ENCODE measurements at places on chromosomes 3 and 15.

DNA sequence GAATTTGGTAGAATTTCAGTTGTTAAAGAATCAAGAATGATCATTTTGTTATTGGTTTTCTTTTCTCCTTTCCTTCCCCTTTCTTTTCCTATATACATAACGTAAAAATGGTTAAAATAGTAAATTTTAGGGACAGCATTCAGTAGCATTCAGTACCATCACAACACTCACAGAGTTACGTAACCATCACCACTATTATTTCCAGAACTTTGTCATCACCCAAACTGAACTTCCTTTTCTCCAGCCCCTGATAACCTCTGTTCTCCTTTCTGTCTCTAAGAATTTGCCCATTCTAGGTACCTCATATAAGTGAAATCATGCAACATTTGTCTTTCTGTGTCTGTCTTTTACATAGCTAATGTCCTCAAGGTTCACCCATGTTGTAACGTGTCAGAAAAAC is 165.3 kb downstream of the AKAP13 start:
- no peak for DNase-seq

GRCh38 chr15:96324940-96325540 is 5.5 kb upstream of the NR2F2 start:
- DNase-seq = peak; percentile 9

GRCh38 chr3:62622553-62623174 is 249.3 kb upstream of the FEZF2 start:
- peak; percentile 78 for DNase-seq

DNA sequence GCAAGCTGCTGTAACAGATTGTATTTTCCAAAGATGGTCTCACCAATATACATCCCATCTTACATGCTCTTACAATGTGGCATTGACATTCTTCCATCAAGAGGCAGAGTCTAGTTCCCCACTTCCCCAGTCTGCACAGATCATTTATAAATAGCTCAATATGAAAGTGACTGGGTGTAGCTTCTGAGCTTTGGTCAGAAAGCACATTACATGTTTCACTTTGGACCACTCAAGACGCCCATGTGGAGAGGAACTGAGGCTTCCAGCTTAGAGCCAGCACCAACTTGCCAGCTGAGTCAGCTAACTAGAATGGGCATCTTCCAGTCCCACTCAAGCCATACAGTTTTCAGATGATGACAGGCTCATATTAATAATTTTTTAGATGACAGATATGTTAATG is 45.5 kb downstream of the GREM1 start:
- DNase-seq = no peak

DNA sequence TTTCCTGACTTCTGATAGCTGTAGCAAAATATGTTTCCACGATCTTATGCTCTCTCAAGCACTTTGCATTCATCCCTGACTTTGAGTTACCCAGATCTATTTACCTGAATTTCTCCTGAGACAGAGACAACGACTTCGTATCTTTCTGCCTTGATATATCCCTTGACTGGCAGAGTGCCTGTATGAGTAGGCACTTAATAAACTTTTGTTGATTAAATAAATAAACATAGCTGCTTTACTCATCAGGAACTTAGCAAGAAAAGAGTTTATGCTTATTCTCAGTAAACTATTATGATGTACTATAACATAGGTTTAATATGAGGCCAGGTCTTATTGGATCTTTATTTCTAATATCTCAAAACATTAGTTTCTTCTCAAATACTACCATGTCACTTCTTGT is 85.6 kb upstream of the PHLDB2 start:
- DNase-seq = no peak

DNA sequence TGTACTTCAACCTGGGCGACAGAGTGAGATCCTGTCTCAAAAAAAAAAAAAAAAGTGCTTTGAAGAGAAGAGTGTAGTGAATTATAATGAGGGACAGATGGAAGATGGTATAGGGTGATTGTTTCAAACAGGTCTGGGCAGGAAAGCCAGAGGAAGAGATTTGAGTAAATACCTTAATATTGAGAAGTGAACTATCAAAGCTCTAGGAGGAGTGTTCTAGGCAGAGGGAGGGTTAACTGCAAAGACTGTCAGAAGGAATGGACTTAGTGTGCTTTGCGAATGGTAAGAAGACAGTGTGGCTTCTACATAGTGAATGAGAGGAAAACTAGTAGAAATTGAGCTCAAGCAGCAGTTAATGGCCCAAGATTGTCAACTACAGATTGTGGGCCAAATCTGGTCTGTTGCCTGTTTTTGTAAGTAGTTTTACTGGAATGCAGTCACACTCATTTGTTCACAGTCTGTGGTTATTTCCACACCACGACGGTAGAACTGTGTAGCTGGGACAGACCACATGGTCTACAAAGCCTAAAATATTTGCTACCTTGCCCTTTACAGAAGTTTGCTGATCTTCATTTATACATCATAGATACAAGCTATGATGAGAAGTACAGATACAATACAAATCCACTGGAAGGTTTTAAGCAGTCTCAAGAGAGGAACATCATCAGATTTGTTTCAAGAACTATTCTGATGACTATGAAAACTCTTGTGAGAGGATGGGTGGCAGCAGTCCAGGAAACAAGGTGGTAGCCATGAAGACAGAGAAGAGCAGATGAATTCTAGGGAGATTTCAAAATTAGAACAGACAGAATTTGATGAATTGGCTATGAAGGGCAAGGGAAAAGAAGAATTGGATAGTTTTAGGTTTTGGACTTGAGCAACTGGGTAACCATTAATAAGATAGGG is 16.5 kb upstream of the USP50 start:
- DNase-seq = no peak

DNA sequence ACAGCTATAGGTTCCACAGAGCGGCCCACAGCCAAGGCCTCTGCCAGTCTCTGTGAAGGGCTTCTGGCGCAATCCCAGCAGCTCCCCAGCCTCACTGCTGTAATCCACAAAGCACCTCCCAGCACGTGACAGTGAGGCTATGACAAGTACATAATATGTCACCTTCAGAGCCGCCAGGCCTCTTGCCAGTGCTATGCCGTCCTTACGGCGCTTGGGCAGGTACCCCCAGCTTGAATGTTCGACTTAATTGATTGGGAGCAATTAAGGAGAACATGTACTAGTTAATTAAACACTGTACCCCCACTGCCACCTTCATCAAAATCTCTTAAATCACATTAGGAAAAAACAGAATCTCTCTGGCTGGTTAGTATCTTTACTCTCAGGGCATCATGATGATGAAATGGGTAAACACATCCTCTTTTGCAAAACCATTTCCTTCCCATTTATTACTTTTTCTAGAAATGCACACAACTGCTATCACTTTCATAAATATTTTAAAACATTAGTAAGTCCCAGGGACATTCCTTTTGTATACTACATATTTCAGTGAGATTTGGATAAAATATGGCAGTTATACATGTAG is 169.9 kb downstream of the XXYLT1 start:
- no peak for DNase-seq

DNA sequence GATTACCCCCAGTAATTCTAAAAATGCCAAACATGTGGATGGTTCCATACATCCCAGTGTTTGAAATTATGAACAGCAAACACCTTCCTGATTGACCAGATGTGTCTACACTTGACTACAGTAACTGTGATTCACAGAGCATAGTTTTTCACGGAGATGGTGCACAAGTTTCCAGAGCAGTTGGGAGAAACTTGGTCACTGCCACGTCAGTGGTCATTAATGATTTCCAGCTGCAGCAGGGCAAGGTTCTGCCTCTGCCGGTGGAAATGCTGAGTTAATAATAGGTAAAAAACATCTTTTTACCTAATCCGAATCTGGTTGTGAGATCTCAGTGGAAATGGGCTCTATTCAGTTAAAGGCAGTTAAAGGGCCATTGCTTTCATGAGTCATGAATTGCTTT is 154.1 kb upstream of the FEZF2 start:
- DNase-seq = no peak

- no peak for DNase-seq
Measured at GRCh38 chr15:71088683-71089082, 26.6 kb upstream of the THSD4 start.

DNA sequence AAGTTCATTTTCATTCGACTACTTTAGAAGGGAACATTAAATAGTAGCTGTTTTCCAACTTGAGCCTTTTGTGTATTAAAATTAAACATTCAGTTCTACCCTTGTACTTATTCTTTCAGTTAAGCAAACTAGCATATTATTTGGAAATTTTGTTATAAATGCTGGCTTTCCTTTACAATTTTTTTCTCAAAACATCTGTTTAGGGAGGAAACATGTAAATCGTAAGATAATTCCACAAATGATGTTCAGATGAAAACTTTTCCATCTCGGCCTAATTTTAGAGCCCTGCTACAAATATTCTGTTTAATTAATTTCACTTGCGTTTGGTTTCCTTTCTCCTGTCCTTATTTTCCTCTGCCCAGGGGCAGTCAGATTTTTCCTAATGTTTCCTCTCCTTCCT is 476.2 kb upstream of the RGMA start:
- DNase-seq = no peak

- no peak for DNase-seq
Measured at GRCh38 chr3:141067206-141067974, 16.2 kb downstream of the SPSB4 start.

- no peak for DNase-seq
Measured at GRCh38 chr3:138323971-138324370, 5.7 kb downstream of the NME9 start.
